IPS DF 19.7 (cell line): ENCODE measurements at places on chromosomes 6 and 20.

DNA sequence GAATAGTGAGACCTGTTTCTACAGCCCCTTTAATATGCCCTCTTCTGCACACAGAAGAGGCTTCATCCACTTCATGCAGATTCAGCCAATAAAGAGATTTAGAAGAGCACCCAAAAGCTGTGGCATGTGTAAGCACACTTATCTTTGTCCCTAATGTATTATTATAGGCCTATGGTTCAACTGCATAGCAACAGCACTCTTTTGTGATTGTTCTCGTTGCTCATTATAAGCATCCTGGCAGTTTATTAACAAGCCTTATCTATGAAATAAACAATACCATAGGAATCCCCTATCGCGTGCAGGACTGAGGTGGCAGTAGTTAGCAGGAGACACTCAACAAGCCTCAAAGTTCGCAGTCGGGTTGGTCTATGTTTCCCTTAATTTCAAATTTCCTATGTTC is 138.5 kb upstream of the BEND6 start:
- DNase-seq = no peak

GRCh38 chr6:13005994-13006393 is 289.4 kb downstream of the PHACTR1 start:
- no peak for DNase-seq

- DNase-seq = no peak
Observed at GRCh38 chr6:11947575-11947974, 64.5 kb upstream of the HIVEP1 start.

GRCh38 chr6:38054527-38055202 is 235.1 kb downstream of the ZFAND3 start:
- DNase-seq = no peak

- no peak for DNase-seq
Observed at GRCh38 chr20:62143957-62144825, 622 bp downstream of the SS18L1 start.

- no peak for DNase-seq
Observed at GRCh38 chr6:83852528-83853177, 507 bp upstream of the RIPPLY2 start.

DNA sequence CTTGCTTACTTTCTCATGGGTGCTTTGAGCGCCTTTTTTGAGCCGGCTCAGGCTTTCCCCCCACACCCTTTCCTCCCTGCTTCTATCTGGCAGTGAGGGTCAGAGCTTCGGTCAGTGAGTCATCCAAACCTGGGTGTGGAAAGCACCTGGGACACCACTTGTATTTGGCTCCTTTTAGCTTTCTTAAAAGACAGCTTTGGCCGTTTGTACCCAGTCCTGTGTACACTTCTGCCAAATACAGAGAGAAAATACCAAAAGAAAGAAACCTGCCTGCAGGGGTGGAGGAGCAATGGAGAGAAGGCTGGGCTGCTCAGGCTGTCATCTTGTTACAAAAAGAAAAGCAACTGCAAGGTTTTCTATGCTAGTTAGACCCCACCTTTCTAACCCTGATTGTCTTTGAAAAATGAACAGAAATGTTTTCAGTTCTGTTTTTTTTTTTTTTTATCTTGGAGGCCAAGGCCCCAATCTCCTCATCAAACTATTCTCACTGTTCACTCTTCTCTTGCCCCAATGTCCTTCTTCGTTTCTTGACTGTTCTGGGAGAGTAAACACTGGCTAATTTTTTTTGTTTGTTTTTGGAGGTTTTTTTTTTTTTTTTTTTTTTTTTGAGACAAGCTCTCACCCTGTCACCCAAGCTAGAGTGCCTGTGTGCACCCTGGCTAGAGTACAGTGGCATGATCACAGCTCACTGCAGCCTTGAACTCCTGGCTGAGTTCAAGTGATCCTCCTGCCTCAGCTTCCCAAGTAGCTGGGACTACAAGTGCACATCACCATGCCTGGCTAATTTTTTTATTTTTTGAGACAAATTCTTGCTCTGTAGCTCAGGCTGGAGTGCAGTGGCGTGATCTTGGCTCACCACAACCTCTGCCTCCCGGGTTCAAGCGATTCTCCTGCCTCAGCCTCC is 76.4 kb downstream of the SSR1 start:
- no peak for DNase-seq

DNA sequence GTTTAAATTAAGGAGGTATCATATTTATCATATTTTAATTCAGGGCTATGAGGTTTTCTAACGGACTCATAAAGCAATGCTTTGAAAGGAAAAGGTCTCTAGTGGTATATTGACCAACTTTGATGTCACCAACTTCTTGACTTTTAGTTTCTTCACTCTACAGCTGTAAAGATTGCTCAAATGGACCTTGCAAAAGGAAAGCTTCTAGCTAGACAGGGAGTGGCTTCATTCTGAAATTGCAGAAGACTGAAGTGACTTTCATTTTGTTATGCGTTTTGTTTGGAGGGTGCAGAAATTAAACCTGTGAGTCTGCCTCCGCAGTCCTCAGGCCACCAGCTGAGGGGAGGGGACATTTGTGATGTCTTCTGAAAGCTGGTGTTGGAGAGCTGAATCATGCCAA is 95.7 kb downstream of the SLC24A3 start:
- no peak for DNase-seq
